ENCODE measurements at places on chromosomes 7 and 10.

GRCh38 chr7:18552316-18552916 is 56.9 kb downstream of the HDAC9 start:
- no peak for DNase-seq

GRCh38 chr7:104093127-104093526 is 103.7 kb upstream of the RELN start:
- DNase-seq: no peak

DNA sequence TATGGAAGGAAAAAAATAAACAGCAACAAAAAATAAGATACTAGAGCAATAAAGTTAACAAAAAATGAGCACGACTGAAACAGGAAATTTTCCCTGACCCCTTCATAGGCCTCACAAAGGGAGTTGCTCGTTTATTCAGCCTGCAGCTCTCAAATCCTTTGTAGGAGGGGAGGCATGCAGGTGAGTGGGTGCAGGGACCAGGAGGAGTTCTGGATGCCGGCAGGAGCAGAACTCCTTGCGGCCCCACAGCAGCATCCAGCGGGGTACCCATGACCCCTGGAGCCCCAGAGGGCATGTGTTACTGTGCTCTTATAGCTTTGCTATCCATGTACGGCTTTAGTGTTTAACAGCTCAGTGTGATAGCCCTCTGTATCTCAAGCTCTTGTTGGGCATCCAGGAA is 5.8 kb downstream of the TAS2R39 start:
- no peak for DNase-seq

- no peak for DNase-seq
Measured at GRCh38 chr7:44403176-44403759, 77.9 kb upstream of the CAMK2B start.

DNA sequence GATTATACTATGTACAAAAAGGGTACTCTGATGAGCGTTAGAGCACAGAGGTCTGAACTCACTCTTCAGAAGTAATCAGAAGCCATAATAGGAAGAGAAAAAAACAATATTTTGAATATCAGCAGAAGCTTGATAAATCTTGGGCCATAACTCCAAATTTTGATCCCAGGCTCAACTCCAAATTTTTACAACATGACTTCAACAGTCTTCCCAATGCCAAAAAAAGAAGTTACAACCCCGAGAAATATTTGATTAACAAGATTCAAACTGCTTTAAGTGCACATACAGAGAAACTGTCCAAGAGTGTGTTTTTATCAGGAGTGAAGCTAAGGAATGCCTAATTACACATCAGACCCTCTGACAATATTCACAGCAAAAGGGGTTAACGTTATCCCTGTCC is 7.5 kb downstream of the MPP7 start:
- DNase-seq: no peak

GRCh38 chr7:116629051-116629463 is 42.9 kb upstream of the MET start:
- DNase-seq: no peak

DNA sequence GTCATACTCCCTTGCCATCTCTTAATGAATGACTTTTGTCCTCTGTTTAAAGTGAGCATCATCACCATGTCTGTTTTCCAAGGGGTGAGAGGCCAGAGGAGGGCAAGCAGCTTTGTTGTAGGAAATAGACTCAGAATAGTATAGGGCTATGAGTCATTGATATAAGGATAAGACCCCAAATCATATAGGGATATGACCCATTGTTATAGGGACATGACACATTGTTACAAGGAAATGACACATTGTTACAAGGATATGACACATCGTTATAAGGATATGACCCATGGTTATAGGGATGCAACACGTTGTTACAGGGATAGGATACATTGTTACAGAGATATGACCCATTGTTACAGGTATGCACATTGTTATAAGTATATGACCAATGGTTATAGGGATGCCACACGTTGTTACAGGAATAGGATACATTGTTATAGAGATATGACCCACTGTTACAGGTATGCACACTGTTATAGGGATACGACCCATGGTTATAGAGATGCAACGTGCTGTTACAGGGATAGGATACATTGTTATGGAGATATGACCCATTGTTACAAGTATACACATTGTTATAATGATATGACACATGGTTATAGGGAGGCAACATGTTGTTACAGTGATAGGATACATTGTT is 311.1 kb upstream of the ADARB2 start:
- DNase-seq: no peak

DNA sequence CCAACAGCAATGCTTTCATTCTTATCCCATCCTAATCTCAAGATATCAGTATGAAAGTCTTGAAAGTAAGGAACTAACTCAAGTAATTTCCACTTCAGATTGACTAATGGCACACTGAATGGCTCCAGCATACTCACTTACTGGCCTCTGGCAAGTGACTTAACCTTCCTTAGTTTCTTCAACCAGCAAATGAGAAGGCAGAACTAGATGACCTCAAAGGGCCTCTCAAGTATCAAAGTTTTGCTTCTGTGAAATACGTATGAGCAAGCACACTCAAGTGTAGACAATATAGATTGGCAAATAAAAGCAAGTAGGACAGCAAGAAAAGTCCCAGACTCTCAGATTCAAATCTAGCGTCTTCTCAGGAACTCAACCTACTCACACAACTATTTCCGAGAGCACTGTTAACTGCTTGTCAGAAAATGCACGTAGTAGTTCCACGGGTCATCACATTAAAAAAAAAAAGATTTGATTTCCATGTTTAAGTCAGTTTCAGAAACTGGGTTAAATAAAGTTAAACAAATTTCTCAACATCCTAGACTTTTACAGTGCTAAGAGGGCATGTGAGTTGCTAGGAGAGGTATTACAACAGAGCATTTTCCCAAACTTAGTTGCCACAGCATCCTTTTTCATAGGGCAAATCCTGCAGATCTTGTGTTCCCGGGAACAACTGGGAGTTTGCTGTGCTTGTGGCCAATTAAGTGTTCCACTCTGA is 276.9 kb upstream of the KLF14 start:
- no peak for DNase-seq

GRCh38 chr7:15440482-15440881 is 121.3 kb downstream of the AGMO start:
- DNase-seq: no peak

DNA sequence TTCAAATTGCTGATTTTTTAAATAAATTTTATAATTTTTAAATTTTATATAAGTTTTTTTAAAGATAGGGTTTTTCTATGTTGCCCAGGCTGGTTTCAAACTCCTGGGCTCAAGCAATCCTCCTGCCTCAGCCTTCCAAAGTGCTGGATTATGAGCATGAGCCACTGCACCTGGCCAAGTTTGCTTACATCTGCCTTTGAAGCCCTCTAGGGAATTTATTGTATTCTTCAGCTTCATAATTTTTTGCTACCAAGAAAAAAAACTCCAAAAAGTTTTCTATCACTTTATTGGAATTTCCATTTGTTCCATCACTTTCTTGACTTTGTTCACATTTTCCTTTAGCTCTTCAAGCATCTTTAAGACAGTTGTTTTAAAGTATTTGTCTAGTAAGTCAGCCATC is 3.8 kb upstream of the POLD2 start:
- DNase-seq: no peak

GRCh38 chr10:31749981-31750840 is 178.4 kb downstream of the ARHGAP12 start:
- no peak for DNase-seq

- DNase-seq: no peak
Measured at GRCh38 chr10:43885842-43886241, 237.2 kb upstream of the ZNF32 start.

DNA sequence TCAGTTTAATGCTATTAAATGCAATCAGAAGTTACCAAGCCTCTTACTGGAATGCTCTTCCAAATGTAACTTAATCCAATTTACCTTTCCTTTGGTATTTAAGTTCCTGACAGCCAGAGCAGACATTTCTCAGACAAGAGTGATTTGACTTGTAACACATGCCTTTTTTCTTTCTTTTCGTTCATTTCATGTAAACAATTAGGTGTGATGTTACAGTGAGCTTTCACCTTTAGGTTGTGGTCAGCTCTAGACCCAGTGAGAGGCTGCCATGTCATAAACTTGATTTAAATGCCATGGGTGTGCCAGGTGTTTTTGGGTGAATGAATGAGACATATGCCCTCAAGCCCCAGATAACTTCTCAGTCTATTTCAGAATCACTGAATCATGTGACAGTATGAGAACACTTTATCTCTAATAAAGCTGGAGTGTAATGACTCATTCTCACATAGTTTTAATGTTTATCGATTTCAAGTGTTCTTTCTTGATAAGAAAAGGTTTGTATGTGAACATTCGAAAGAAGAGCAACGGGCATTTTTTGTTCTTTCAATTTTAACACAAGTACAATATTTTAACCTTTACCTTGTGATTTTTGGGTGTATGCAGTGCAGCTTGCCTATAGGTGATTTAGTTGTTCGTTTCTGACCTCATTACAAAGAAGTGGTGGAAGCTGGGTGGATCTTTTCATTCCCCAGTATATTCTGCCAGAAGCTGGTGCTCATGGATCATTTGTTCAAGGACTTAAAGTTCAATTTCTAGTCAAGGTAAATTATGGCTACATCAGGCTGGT is 61.5 kb downstream of the CHN2 start:
- no peak for DNase-seq

GRCh38 chr7:127786184-127786583 is 134.2 kb downstream of the SND1 start:
- DNase-seq: no peak

- DNase-seq: no peak
Measured at GRCh38 chr10:117865945-117866344, 180.8 kb downstream of the RAB11FIP2 start.

Measured in effector memory CD4-positive, alpha-beta T cell (primary cell).